ENCODE measurements at places on chromosomes 13 and 19.

DNA sequence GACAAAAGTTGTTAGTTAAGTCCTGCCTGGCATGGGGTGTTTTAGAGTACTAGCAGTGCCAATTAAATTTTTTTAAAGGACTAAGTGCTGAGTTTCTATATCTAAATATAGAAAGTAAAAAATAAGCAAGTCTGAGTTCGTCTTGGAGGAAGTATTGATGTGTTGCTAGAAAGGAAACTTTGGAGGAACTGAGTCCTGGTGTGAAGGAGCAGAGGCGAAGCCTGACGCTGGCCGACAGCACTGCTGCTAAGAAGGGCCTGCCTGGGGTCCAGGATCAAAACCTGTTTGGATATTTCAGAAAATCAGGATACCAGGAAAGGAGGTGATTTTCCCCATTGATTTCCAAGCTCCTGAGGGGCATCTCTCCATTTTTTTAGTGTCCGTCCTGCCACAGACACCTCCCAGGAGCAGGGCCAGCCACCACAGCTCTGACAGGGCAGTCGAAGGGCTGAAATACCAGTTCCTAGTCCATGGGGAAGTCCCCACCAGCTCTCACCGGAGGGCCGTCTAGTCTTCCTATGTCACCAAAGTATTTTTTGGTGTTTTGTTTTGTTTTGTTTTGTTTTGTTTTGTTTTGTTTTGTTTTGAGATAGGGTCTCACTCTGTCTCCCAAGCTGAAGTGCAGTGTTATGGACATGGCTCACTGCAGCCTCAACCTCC is 38.2 kb upstream of the NPAS1 start:
- no peak for DNase-seq

DNA sequence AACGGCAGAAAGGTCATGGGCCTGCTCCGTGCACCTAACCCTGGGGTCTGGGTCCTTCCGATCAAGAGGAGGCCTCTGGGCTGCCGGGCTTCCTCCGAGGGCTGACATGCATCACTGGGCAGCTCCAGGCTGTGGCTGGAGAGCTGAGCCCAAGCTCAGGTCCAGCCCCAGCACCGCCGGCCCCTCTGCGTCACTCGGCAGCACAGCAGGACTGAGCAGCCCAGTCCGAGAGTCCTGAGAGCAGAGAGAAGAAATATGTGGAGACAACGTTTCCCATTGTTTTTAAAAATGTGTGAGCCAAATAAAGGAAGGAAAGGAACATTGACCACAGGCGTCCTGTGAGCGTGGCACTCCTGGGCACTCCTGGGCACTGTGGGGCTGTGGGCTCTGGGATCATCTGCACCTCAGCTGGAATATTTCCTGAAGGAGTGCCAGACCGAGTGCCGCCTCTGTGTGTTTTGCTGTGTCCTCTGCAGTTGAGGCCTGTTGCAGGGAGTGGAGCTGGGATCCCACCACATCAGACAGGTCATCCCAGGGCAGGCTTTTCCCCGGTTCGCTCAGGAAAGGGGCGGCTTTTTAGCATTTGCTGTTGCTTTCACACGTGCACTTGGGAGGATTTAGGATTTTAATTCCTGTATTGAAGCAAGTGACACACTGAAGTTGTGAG is 37.8 kb upstream of the TFDP1 start:
- DNase-seq: peak; percentile 11

DNA sequence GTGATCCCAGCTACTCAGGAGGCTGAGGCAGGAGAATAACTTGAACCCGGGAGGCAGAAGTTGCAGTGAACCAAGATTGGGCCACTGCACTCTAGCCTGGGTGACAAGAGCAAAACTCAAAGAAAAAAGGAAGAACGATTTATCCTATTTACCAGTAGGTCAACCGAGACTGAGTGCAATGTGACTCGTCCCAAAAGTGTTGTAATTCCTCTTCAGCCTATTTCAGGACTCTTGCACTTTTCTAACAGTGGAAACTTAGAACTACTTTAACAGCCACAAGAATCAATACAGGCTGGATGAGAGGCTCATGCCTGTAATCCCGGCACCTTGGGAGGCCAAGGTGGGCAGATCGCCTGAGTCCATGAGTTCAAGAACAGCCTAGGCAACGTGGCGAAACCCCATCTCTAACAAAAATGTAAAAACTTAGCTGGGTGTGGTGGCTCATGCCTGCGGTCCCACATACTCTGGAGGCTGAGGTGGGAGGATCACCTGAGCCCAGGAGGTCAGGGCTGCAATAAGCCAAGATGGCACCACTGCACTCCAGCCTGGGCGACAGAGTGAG is 4.3 kb upstream of the NR1H2 start:
- DNase-seq: no peak

- no peak for DNase-seq
Observed at GRCh38 chr19:763869-764268, 13.0 kb downstream of the MISP start.

GRCh38 chr19:29120466-29120865 is 92.5 kb downstream of the UQCRFS1 start:
- DNase-seq: no peak

- no peak for DNase-seq
Observed at GRCh38 chr19:41000310-41000737, 9.2 kb downstream of the CYP2B6 start.

DNA sequence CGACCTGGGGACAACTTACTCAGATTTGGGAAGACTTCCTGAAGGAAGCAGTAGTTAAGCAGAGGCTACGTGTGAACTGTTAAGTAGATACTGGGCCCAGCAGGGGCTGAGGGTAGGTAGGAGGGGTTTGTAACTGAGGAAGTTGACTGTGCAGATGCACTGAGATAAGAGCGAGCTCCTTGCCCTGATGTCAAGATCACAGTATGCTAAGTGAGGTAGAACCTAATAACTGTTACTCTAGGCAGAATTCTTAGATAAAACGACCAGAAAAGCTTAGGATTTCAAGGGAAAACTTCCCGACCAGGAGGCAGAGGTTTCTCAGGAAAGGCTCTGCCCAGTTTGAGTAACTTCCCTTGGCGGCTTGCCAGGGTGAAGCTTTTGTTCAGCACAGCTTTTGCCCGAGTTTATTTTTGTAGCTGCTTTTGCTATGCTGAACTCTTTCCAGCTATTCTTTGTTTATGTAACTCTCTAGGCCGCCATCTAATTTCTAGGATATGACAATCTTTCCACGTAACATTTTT is 632.1 kb downstream of the DIAPH3 start:
- peak; percentile 38 for DNase-seq

GRCh38 chr13:101570410-101570809 is 117.9 kb downstream of the ITGBL1 start:
- DNase-seq: no peak

- no peak for DNase-seq
Observed at GRCh38 chr19:11159598-11160439, 4.2 kb upstream of the SPC24 start.

- DNase-seq: no peak
Observed at GRCh38 chr13:42283574-42283973, 11.6 kb downstream of the AKAP11 start.

GRCh38 chr13:67792151-67792676 is 562.1 kb upstream of the PCDH9 start:
- no peak for DNase-seq

DNA sequence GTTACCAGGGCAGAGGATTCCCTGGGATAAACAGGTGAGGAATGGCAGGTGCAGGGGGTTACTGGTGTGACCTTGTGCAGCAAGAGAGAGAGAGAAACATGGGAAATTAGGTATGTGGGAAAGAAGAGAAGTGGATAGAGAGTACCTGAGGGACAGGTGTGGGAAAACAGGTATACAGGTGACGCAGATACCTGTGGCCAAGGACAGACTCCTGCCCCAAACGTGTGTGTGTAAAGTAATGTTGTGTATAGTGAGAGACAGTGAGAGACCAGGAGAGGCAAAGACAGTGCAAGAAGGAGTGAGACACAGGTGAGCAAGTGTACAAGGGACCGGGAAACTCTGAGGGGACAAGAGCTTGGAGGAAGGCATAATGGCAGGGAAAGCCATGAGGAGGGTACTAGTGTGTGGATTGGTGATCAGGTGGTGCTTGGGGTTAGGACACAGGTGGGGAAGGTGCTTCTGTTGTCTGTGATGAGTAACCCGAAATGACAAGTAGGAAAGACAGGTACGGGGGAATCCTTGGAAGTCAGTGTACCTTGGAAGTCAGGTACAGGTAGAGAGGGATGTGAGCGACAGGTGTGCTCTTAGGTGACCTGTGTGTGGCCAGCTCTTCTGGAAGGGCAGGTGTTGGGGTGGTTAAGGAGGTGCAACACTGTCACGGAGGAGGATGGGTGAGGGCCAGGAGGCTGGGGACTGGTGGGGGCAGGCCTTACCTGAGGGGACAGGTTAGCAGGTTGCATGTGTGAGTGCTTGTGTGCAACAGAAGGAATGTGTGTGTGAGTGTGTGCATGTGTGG is 2.8 kb downstream of the ERFL start:
- no peak for DNase-seq

DNA sequence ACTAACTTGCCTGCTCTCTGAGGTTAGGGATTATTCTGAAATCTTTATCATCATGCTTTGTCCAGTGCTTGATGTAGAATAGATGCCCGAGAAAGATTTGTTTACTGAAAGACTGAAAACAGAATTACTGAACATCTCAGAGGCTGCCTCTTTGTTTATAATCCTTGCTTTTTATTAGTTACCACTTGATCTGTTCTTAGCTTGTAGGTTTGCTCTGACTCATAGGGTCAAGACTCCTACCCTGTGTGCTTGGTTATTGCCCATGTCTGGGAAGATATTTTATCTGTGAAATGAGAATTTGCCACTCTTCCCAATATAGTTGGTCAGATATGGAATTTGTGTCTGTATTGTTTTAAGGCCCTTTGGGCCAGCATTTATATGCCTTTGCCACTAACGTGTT is 675.3 kb downstream of the DIAPH3 start:
- no peak for DNase-seq

- no peak for DNase-seq
Observed at GRCh38 chr13:110643768-110644421, 28.6 kb downstream of the NAXD start.

- no peak for DNase-seq
Observed at GRCh38 chr13:27977476-27978300, 8.6 kb upstream of the CDX2 start.

DNA sequence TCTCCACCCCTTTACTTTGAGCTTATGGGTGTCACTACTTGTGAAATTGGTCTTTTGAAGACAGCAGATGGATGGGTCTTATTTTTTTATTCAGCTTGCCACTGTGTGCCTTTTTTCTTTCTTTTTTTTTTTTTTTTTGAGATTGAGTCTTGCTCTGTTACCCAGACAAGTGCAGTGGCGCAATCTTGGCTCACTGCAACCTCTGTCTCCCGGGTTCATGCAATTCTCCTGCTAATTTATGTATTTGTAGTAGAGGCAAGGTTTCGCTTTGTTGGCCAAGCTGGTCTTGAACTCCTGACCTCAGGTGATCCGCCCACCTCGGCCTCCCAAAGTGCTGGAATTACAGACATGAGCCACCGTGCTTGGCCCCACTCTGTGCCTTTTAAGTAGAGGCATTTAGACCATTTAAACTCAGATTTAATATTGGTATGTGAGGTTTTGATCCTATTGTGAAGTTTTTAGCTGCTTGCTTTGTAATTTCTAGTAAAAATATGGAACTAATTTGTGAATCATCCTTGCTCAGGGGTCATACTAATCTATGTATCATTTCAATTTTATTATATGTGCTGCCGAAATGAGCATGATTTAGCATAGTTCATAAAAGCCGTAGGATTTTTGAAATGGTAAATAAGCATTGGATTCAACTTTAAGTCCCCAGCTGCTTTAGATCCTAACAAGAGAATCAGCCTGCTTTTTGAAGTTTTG is 584.5 kb downstream of the SLITRK1 start:
- no peak for DNase-seq

DNA sequence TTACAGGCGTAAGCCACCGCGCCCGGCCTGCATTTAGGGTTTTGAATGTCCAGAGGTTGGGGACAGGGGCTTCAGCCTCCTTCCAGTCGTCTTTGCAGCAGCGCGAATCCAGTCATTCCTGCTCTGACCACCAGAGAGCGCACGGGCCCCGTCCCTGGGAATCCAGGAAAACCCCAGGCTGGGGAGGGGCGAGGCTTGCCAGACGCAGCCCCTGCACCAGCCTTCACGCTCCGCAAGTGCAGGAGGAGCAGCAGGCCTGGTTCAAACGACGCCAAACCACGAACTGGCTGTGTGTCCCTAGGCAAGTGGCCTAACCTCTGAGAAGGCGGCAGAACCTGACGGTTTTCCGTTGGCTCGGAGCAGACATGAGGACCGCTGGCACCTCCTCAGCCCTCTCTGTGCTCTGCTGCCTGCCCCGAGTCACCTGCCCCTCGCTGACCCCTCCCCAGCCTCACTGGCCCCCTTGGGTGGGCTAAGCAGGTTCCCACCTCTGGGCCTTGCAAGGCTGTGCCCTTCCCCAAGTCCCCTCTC is 2.0 kb upstream of the RNF126 start:
- peak; percentile 85 for DNase-seq

GRCh38 chr13:45705918-45706317 is 3.8 kb downstream of the CBY2 start:
- DNase-seq: no peak

DNA sequence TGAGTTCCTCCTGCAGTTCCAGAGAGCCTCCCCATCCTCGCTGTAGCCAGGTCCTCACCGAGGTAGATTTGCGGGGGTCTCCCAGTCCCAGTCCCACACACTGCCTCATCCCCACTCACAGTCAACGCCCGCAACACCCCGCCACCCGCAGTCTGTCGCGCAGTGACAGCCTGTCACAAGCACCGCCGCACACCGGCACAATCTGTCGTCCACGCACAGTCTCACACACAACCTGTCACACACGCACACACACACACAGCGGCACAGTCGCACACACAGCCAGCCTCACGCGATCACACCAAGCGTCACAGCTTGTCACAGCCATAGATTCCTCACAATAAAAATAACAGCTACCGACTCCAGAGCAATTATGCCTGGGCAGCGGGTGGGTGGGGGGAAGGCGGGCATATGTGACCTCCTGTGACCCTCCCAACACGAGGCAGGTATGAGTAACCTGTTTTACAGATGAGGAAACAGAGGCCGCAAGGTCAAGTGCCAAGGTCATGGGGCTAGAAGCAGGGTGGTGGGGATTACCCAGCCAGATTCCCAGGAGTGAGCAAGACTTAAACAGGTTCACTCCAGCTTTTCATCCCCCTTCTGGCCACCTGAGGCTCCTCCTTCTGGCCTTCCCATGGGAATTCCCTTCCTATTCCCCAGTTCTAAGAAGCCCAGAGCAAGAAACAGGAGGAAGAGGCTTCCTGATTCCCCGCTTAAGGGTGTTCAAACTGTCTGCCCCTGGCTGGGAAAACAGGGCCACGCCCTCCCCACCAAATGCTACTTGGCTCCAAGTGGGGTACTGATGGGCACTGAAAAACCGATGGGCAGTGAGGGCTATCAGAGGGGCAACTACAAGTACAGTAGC is 13.9 kb downstream of the NFIX start:
- no peak for DNase-seq

DNA sequence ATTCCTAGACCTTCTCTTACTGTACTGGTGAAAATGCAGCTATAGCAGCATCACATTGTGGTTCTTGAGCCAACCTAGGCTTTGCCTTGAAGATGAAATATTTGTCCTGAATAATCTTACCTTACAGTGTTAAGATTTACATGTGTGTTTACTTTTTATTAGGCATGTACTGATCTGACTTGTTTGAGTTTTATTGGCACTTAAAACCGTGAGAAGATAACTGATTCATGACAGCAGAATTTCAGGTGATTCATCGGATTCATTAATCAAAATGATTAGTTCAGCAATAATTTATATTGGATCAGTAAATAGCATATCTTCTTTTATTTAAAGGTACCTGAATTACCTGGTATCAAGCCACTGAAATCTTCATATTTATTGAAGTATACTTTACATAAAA is 296.3 kb downstream of the KLF5 start:
- no peak for DNase-seq

Data from AG20443 (cell line).